Kasumi-1 (cell line): ENCODE measurements at places on chromosomes 11 and 22.

- DNase-seq: no peak
Measured at GRCh38 chr22:48799227-48799970, 1028.3 kb downstream of the BRD1 start.

DNA sequence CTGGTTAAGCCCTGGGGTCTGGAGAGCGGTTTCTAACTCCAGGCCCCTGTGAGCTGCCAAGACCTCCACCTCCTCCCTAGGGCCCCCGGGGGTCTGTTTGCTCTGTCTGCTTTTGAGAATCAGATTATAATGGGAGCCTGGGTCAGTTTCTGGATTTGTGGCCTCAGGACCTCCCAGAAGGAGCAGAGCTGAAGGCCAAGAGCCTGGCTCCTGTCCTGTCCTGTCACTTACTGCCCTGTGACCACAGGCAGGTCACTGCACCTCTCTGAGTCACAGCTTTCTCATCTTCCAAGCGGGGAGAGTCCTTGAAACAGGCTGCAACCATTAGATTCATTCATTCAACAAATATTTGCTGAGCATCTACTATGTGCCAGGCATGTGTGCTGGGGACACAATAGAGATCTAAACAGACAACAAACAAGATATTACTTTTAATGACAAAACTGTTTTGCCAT is 87.3 kb upstream of the FGF3 start:
- DNase-seq: no peak

GRCh38 chr11:73160005-73160760 is 18.1 kb upstream of the FCHSD2 start:
- no peak for DNase-seq

- DNase-seq: peak; percentile 51
Measured at GRCh38 chr11:85257837-85258236, 369.3 kb downstream of the DLG2 start.

- DNase-seq: no peak
Measured at GRCh38 chr11:31921081-31921480, 110.0 kb upstream of the PAX6 start.

- DNase-seq: no peak
Measured at GRCh38 chr11:8671193-8671612, 11.3 kb downstream of the TRIM66 start.

DNA sequence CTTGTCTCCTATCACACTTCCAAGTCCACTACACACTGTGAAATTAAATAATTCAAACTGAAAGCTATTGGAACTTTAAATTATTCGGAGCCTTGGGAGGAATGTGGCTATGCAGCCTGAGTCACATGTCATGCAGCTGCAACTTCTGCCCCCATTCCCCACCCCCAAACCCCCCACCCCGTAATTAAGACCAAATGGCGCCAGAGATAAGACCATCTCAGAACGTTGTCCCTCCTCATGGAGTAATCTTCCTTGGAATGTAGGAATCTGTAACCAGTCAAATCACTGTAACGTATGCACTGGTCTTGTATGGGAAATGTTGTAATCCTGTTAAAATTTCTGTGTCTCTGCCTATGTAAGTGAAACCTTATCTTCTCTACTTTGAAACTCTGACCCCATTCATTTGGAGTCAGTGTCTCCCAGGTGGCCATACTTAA is 37.0 kb downstream of the GAB2 start:
- no peak for DNase-seq

- DNase-seq: no peak
Measured at GRCh38 chr11:17267576-17267975, 9.0 kb upstream of the NUCB2 start.

DNA sequence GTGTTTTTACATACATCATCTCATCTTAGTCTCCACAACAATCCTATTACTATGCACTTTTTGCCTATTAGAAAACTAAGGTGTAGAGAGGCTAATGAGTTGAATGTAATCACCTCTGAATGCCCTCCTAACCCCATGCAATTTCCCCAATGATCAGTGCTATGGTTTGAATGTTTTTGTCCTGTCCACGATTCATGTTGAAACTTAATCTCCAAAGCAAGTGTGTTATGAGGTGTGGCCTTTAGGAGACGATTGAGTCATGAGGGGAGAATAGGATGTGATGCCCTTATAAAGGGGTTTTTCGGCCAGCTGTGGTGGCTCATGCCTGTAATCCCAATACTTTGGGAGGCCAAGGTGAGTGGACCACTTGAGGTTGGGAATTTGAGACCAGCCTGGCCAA is 2.0 kb upstream of the CCDC73 start:
- no peak for DNase-seq

DNA sequence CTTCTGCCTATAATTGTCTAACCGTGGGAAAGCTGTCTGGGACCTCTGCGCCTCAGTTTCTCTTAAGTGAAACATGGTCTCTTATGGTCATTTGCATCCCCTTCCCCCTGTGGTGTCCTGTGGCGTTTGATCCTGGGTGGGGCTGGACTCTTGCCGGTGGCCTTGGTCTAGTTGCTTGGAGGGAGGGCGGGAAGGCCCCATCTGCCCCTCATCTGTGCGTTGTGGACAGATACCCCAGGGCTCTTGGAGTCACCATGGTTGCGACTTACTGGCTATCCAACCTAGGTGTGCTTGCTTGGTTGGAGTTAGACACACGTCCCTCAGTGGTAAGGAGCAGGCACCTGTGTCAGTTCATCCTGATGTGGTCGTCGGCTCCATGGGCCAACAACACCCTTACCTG is 15.2 kb downstream of the SHANK3 start:
- no peak for DNase-seq

DNA sequence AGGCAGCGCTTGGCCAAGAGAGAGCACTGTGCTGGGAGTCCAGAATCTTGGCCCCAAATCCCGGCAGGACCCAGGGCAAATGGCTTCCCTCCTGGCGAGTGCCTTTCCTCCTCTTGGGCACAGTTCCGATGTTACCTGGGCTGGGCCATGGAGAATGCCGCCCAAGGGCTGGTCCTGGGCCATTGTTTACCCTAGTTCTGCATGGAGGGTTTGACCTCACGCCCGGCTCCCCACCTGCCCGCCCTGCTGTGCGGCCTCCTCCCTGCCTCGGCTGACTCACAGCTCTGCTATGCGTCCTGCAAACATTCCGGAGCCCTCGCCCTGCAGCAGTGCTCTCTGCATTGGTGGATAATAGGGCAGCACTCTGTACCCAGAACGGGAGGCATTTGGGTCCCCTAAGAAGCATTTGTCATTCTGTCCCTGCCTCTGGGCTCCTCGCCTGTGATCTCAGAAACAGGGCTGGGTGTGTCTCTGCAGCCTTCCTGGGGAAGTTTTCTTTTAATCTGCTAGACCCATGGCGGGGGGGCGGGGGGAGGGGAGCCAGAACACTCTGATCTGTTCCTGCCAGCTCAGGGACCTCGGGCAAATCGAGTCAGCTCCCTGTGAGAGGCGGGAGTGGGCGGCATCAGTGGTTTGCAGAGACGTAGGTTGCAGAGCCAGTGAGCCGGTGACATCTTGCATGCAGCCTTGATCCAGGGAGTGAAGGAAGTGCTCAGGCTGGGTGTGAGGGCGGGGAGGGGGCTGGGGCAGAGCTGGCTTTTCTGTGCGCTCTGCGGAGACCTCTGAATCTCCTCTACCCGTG is 32.9 kb upstream of the SMIM38 start:
- DNase-seq: no peak

DNA sequence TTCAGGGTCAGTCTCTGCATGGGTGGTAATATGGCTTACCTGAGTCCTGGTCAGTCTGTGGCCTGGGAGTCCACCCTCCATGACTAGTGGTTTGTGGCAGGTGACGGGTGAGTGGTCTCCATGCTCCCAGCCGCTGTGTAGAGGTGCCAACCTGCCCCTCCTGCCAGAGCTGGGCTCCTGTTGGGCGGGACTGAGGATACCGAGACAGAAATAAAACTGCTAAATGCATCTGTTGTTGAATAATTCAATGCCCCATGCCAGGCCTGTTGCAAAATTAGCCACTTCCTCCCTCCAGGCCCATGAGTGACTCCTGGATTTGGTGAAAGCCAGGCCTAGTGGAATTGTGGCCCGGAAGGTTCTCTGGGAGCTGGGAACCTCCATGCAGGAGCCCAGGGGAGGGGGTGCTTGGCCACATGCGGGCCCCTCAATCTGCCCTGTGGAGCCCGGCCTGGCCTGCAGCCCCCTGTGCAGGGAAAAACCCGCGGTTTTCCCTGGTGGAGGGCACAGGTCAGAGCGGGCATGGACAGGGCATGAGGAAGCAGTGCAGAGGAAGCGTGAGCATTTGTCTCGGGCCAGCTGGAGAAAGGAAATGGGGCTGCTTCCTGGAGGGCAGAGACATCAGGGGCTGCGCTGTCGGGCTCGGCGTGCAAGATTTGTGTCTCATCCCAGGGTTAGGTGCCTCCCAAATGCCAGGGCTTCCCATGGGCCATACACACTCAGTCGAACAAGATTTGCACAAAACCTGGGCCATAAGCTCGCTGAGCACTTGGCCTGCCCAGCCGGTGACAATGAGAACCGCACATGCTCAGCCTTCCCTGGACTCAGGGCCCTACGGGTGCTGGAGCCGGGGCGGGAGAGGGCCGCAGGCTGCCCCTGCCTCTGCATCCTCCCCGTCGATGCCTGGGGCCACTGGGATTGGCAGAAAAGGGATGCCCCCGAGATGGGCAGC is 66.9 kb downstream of the KCNQ1 start:
- DNase-seq: no peak

- DNase-seq: no peak
Measured at GRCh38 chr22:45285263-45286058, 712 bp downstream of the UPK3A start.

- DNase-seq: no peak
Measured at GRCh38 chr22:49815641-49816091, 12.0 kb downstream of the BRD1 start.

DNA sequence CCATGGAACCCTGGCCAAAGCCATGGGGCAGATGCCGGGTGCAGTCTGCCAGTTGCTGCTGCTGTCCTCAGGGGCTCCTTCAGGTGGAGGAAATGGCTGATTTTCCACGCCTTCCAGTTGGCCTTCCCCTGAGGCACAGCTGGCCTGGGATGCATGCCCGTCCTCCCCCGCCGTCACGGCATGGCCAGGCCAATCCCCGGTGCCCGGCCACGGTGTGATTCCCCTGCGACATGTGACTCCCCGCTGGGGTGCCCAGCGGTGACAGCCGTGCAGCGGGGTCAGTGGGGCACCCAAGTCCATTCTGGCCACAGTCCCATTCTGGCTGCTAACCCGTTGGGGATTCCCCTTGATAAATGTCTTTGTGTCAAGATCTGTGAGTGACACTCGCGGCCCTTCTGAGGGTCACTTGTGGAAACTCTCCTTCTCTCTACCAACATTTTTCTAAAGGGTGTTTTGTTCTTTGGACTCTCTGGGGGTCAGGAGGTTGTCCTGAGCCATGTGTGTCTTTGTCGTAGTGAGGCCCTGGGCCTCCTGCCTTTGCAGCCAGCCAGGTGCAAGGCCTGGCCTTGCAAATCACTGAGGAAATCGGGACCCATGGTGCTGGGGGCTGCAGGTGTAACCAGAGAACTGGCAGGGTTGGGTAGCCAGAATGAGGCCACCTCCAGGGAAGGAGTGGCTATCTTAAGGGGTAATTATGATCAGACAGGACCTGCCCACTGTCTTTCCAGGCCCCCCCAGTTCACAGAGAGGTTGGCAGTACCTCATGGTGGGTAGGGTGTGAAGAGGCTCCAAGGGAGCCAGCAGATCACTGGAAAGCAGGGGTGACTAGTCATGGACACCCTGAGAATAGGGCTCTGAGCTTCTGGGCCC is 37.1 kb downstream of the KCNQ1OT1 start:
- no peak for DNase-seq

GRCh38 chr11:132883241-132883640 is 649.1 kb downstream of the OPCML start:
- no peak for DNase-seq

DNA sequence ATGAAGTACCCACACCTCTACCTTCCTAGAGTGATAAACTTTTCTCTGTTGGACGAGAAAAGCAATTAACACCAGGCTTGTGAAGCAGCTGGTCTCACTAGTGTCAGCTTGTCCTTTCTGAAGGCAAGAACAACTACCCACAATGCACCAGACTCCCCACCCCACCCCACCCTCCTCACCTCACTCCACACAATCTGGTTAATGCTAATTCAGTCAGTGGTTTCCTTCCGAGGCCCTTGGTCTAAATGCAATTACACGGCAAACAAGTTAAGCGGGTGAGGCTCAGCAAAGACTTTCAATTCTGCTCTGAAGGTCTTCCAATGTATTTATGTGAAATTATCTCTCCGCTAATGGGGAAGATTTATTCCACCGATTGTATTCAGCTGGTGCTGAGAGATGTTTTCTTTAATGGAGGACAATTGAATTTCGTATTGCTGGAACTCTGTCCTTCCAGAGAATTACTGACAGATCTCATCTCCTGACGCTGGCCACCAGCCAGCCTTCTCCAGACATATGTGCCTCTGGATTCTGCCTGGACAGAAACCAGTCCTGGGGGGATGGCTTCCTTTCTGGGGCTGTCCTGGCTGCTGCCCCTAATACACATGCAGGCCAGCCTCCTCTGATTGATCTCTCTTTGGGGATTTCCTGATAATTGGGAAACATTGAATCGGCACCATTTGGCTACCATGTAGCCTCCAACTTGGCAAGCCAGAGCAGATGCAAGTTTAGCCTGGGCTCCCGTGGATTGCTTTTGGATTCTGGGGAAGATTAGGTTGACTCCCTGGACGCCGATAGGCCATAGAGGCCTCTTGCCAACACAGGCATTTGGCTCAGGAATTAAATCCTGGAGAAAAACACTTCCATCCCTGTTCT is 165.8 kb upstream of the NARS2 start:
- no peak for DNase-seq

DNA sequence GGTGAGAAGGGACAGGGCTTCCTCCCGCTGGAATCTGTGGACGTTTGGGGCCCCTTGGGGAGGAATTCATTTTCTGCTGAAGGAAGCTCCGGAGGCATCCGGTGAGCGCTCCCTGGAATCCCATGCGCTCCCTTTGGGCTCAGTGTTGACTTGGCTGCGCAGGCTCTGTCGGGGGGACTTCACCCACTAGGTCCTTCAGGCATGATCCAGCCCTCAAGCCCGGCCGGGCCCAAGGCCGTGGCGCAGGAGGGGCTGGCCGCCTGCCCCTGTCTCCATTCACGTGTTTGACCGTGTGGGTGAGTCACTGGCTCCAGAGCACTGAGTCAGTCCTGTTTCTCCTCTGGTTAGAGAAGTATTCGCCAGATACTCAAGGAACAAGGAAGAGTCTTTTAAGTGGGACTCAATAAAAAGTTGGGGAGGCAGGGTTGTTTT is 1.4 kb downstream of the CTTN start:
- DNase-seq: peak; percentile 37
